ENCODE measurements at places on chromosomes 11 and 22.

DNA sequence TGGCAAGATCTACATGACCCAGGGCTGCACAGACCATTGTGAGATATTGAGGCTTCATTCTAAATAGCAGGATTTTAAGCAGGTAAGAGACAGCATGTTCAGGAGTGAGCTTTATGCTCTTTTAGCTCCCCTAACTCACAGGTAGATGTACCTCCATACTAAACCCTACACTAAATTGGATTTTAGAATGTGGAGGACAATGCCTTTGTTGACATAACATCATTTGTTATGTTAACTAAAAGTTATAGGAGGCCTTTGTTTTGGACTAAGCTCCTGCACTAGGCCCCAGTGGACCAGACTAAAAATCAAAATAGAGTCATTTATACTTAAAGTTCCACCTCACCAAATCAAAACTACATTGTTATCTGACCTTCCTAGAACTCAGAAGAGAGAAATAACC, 6.8 kb downstream of the DDIAS start:
- DNase-seq: no peak

DNA sequence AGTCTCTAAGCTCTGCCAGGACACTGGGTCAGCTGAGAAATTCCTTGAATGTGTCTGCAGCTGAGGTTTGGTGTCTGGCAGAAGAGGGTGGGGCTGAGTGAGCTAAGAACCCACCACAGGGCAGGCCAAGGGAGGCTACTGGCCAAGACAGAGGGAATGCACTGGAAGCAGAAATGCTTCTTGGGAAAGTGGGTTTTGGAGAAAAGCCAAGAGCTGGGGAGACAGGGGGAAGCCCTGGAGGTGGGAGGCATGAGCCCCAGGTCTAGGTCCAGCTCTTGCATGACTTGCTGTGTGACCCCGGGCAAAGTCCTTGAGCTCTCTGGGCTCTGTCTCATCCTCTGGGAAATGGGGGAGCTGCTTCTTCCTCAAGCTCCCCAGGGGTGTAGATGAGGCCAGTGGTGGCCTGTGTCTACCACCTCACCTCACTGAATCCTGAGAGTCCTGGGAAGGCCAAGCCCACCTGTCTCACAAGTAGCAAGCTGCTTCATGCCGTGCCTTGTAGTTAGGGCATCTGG, 2.3 kb downstream of the MMP11 start:
- no peak for DNase-seq

GRCh38 chr11:10490398-10491241, 35.6 kb downstream of the AMPD3 start:
- no peak for DNase-seq

GRCh38 chr22:37326726-37327125, 44.4 kb downstream of the CYTH4 start:
- DNase-seq: no peak

DNA sequence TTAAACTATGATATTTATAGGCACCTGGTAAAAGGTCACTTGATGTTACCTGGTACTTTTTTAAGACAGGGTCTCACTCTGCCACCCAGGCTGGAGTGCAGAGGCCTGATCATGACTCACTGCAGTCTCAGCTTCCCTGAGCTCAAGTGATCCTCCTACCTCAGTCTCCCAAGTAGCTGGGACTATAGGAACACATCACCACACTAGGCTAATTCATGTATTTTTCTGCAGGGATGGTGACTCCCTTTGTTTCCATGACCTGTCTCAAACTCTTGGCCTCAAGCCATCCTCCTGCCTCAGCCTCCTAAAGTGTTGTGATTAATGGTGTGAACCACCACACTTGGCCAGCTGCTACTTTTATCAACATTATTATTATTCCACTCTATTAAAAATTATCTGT, 47.6 kb downstream of the OR4C45 start:
- DNase-seq: no peak

DNA sequence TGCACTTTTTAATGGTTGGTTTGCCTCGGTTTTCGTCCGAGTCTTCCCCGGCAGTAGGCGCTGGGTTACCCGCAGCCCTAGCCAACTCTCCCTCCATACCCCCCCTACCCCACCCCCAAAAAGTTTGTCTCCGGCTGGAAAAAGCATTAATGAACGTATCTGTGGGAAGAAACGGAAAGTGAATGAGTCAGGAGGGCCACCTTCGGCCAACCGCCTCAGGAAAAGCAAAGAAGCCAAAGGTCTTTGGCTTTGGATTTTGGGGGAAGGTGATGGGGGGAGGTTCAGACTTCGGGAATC, 508 bp upstream of the FLI1 start:
- DNase-seq: no peak

DNA sequence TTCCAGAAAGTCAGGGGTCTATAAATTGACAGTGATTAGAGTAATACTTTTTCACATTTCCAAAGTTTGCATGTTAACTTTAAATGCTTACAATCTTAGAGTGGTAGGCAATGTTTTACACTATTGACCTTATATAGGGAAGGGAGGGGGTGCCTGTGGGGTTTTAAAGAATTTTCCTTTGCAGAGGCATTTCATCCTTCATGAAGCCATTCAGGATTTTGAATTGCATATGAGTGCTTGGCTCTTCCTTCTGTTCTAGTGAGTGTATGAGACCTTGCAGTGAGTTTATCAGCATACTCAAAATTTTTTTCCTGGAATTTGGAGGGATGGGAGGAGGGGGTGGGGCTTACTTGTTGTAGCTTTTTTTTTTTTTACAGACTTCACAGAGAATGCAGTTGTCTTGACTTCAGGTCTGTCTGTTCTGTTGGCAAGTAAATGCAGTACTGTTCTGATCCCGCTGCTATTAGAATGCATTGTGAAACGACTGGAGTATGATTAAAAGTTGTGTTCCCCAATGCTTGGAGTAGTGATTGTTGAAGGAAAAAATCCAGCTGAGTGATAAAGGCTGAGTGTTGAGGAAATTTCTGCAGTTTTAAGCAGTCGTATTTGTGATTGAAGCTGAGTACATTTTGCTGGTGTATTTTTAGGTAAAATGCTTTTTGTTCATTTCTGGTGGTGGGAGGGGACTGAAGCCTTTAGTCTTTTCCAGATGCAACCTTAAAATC, 5.3 kb downstream of the MALAT1 start:
- no peak for DNase-seq

DNA sequence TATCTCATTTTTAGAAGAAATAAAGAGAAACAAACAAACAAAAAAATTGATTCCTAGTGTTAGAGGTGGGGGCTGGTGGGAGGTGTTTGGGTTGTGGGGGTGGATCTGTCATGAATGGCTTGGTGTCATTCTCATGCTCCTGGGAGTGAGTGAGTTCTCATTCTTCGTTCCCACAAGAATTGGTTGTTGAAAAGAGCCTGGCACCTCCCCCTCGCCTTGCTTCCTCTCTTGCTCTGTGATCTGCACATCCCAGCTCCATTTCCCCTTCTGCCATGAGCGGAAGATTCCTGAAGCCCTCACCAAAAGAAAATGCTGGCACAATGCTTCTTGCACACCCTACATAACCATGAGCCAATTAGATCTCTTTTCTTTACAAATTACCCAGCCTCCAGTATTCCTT, 277.8 kb downstream of the ST3GAL4 start:
- no peak for DNase-seq

DNA sequence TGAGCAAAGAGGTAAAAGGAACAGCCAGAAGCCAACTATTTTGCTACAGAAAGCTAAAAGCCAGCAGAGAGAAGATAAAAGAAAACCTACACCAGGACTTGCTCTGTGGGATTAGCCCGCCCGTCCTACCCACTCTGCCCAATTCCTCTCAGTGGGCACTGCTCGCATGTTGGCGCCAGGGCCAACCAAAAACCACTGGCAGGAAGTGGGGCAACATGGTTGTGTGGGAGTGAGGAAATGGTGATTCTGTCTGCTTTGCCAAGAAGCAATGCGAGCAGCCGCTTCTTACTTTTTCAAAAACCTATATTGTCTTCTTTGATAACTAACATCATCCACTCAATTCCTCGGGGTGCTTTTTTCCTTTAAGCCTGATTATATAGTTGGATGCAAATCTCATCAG, 14.2 kb upstream of the APOA1 start:
- no peak for DNase-seq

DNA sequence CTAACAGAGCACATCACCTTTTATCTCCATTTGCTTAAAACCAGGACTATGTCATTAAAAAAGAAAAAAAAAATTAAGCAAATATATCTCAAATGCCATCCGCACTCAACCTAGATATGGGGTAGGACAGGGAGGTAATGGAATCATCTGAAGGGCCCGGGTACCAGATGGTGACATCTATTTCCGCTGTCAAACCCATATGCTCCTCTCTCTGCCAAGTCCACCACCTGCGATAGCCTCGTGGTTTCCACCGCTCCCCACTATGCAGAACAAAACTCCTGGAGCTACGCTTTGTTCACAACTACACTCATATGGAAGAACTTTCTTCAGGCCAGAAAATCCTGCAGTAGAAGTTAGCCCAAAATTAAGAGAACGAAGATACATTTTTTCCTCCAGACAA, 31.4 kb downstream of the FEZ1 start:
- no peak for DNase-seq

DNA sequence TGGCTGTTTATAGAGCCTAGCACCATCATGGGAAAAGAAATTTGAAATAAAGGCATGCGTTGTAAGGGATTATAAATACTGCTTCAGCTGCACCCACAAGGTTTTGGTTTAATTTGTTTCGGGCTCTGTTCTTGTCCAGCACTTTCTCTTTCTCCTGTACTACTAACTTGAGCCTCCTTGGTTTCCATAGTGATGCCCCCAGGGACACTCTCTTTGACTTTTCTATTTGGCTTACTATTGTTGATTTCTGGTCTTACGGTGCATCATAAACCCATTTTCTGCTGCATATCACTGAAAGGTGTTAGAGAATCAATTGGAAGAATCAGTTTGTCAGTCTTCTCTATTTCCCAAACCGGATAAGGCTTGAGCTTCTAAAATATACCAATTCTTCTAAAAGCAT, 1674.3 kb upstream of the RAG2 start:
- no peak for DNase-seq

- DNase-seq: no peak
These were observed 30.1 kb upstream of the CD82 start for GRCh38 chr11:44535191-44535980.

DNA sequence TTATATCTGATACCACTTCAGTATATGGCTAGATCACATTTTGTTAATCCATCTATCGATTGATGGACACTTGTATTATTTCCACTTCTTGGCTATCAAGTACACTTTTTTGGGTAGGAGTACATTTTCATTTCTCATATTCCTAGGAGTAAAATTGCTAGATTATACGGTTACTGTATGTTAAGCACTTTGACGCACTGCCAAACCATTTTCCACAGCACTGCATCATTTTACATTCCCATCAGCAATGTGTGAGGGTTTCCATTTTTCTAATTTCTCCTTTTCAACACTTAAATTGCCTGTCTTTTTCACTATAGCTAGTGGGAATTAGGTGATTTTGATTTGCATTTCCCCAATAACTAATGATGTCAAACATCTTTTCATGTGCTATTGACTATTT, 179.3 kb upstream of the B3GAT1 start:
- DNase-seq: no peak

- DNase-seq: no peak
These were observed 61.5 kb upstream of the POU2AF1 start for GRCh38 chr11:111440416-111441205.

GRCh38 chr22:25148149-25148691, 51.4 kb upstream of the CRYBB3 start:
- DNase-seq: no peak

DNA sequence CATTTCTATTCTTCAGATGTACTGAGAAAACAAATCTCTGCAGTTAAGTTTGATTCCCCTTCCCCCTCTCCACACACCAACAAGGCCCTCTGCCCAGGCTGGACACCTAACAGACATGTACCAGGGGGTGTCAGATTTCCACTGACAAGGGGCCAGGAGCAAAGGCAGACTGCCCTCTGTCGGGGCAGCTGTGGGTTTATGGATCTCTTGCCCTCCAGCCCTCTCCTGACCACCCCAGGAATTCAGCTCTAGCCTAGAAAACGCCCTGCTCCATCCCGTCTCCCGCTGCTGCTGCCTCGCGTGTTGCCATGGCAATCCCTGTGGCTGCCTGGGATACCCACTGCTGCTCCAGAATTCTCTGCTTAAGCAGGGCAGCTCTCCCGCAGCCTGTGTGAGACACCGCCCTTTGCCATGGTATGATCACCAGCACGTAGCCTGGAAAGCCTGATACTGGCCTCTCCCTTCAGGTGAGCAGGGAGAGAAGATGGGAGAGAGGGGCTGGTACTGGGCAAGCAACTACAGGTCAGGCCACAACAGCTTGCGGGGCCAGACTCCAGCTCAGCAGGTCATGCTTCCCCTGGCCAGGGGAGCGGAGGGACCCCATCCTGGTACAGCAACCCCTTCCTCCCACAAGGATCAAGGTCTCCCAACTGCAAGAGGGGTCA, 41.6 kb downstream of the BUD13 start:
- no peak for DNase-seq
